Urothelium cell line (cell line): ENCODE measurements at places on chromosomes 2 and 18.

DNA sequence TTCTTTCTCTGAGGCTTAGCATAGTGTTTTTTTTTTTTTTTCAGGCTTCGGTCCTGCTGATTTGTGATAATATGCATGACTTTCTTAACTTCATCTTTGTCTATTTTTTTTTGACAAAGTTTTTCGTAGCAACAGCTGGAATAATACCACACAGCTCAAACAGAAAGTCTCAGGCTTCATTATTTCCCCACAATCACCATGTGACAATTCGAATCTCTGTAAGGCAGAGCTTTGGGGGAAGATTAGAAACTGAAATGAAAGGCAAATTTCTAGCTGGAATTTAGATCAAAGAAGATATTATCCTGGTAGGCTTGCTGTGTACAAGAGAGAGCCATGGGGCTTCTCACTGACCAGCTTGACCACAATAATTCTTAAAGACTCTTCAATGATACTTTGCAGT, 12.2 kb upstream of the CD28 start:
- DNase-seq = no peak

- DNase-seq = no peak
Observed at GRCh38 chr2:120277505-120278205, 25.0 kb downstream of the RALB start.

GRCh38 chr2:28269019-28269784, 123.5 kb upstream of the FOSL2 start:
- DNase-seq = peak; percentile 76

GRCh38 chr2:98870516-98871158, 65.4 kb downstream of the CRACDL start:
- DNase-seq = no peak

DNA sequence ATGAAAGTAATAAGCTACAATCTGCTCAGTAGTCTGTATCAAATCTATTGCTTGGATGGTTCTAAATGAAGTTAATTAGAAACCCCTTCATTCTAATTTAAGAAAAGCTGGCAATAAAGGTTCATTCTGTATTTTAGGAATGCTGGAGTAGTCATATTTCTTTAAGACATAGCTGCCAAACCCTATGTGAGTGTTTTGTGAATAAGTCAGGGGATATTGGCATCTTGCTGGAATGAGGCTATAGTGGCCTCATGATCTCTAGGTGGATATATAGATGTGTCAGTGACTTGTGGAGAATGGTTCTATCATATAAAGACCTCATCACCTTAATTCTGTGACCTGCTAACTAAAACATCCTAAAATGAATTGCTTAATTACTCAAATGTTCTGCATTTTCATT, 196.3 kb downstream of the PDE1A start:
- no peak for DNase-seq

DNA sequence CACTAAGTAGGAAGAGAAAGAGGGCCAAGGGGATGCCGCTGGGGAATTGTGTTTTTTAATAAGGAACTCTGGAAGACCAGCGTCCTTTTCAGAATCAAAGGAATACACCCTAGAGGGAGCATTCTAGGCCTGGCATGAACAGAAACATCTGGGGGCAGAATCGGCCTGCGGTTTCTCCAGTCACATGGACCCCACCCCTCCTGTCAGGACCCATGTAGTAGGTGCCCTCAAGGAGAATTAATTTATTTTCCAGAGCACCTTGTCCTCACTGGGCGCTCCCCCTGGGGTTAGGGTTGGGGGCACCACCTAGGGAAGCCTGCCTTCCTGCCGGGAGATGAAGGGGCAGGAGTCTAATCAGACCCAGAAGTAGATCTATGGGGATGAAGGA, 44.2 kb downstream of the TMEM37 start:
- no peak for DNase-seq

DNA sequence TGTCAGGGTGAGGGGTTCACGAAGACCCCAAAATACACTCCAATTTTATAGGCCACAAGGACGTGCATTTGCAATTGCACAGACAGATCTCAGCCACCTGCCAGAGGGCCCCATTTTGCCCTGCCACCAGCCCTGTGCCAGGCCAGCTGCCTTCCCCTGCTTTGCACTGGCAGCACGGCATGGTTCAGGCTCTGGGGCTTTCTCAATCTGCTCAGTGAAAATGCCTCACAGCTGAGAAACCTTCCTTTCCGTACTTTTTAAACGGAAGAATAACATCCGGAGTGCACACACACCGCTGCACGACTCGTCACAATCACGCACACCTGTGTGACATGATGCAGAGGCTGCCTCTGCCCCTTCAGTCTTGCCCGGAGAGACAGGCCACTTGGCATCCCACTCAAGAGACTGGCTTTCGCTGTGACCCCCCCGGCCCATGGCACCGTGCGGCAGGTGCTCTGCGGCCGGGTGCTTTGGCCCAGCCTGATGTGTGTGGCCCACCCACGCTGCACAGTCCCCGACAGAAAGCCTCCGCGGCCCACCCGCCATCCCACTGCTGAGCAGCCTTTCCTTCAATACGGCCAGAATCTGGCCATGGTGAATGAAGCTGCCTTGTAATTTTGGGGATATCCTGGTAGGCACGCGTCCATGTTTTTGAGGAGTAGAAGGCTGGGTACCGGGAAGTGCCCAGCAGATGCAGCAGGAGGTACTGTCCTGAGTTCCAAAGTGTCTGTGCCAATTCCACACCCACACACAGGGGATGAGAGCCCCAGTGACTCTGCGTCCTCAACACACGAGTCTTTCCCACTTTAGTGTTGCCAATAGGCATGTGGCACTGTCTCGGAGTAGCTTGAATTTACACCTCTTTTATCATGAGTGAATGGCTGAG, 88.8 kb downstream of the USP40 start:
- no peak for DNase-seq

DNA sequence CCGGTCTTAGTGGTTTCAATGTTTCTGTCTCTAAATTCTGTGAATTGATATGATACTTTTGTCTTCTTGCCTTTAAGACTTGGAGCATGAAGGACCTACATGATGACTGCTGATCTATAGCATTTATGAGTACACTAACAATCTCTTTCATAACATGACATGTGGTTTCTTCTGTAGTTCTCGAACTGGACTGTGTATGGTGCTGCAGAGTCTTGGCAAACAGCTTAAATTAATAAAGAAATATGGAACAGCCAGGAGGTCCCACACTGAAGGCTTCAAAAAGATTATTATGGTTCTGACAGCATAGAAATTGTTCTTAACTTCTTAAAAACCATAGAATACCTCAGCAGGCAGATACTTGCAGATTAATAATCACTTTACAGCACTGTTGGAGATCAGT, 145.0 kb downstream of the DCC start:
- DNase-seq = no peak

DNA sequence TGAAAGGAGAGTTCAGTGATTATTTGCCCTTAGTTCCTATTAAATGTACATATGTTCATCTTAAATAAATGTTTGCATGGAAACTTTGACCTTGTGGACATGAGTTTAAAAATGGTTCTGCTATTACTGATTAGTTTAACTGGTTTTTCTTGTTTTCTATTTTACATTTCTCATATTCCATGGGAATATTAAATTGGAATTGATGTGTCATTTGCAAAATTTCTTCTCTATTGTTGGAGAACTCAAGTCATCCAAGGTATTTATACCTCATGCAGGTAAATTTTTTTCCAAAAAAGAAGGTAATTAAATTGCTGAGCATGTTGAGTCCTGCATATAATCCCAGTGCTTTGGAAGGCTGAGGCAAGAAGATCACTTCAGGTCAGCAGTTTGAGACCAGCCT, 45.4 kb upstream of the APCDD1 start:
- no peak for DNase-seq

DNA sequence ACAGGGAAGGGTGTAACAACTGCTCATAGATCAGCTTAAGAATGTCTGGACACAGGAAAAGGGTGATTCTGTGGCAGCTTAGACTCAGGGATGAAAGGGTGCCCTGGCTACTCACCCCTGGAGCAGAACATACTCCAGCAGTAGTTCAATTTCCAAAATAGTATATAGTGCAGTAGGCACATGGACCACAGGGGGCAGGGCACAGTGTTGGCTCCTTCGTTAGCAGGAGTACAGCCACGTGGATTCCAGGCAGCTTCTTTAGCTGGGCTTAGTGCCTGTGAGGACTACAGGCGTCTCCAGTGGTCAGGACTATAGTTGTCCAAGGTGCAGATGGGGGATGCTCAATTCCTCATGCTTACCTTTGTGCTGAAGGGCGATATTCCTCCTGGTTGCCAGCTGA, 277.5 kb upstream of the DDX18 start:
- DNase-seq = no peak

GRCh38 chr2:52145005-52145404, 1113.1 kb upstream of the NRXN1 start:
- no peak for DNase-seq

GRCh38 chr2:203586696-203587095, 51.6 kb upstream of the RAPH1 start:
- DNase-seq = no peak

DNA sequence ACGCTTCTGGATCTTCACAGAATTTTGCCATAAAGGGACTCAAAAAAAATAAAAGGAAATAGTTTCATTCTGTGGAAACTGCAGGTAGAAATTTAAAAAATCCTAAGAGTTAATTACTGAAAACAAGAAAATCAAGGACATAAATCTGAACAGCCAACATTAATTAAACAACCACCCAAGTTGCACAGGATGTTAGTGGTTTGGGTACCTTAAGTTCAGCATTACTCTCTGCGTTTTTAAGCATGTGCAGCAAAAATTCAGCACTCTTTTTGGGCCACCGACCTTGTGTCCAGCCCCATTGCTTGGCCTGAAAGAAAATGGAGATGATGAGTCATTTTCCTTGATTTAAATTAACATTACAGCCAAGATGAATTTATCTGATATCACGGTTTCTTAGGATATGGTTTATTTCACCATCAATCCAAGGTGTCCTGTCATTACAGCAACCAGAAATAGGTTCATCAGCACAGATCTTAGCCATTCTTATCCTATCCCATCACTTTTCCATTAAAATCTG, 3.3 kb upstream of the C18orf32 start:
- no peak for DNase-seq

DNA sequence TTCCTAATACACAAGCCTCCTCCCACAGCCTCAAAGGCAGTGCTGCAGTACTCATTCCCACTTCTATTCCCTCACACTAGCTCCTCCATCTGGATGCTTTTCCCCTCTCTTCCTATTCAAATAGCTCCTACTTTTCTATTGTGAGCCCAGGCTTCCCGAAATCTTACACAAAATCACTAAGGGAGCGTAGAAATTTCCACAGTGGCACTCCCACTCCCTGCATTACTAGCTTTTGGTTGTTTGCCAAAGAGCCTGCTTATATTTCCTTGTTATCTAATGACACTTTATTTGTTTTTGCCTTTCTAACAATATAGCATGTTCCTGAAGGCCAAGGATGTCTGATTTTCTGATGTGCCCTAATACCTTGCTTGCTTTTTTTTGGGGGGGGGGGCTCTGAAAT, 10.9 kb downstream of the EPAS1 start:
- no peak for DNase-seq

DNA sequence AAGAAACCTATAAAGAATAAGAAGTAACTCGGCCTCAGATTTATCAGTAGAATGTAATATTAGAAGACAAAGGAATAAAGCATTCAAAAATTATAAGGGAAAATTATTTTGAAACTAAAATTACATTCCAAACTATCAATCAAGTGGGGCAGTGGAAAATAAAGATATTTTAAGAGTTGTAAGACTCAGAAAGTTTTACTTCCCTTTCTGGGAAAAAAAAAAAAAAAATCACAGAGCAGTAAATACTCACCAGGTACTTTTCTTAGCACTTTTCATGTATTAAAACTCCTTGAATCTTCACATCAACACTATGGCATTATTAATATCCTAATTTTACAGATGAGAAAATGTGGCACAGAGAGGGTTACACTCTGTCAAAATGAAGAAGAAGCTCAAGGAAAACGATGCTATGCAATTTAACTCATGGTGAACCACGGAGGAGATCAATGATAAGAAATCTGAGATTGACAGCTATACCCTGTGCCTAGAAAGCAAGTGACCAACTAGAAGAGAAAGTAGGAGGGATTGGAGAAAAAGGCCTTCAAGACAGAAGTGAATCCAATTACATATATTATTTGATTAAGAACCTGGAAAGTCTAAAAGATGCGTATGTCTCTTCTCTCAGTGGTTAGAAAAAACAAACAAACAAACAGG, 238.9 kb upstream of the ID2 start:
- no peak for DNase-seq

DNA sequence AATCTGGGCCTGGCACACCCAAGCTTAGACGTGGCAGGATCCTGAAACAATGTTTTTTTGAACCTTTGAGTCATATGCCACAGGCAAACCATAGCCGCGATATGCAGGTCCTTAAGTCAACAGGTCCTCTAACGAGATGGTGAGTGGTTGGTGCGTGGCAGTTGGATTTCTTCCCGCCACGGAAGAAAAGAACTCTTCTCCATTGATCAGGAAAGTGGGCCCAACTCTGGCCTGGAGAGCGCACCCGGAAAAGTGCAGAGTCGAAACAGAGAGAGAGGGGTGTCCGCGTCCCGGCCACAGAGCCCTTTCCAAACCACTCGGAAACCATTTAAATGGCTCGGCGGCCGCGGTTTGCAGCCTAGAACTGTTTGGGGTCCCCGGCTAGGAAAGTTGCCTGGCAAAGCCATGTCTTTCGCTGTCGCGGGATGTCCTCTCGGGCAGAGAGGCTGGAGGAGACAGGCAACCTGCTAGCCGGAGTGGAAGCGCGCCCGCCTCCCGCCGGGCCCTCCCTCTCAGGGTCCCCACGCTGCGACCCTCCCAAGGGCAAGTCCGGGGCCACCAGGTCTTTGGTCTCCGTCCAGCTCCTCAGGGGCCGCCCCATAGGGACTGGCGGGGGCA, 777 bp downstream of the GALNT3 start:
- DNase-seq = no peak

DNA sequence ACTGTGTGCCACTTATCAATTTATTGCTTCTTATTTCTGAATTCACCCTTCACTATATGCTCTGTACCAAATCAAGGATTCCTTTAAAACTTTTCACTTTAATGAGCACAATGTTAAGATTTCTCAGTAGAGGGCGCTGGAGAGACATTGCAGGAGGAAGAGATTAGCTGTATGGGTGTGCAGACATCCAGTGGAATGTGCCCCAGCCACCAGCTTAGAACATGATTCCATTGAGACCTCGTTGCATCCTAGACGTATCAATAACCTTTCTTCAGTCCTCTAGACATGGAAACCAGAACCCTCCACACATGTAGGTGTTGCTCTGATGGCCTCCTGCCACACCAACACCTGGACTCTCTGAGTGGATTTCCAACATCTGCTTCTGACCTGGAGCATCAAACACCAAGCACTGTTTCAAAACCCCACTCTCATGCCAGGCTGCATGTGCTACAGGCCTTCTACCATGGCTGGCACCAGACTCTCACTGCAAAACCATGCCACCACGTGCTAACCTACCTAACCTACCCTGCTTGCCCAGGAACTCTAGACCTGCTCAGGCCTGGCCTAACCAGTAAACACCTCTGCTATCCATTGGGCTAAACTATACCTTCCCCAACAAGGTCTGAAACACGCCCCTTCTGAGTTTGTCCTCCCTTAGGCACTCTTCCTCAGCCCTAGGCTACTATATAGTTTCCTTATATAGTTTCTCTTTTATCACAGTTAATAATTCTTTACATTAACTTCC, 633.2 kb upstream of the PKDCC start:
- peak; percentile 55 for DNase-seq

GRCh38 chr2:108613261-108614042, 79.2 kb downstream of the LIMS1 start:
- DNase-seq = no peak
